ENCODE measurements at places on chromosomes 5 and 9.

- DNase-seq = no peak
Measured at GRCh38 chr5:14401639-14402038, 180.0 kb upstream of the OTULINL start.

DNA sequence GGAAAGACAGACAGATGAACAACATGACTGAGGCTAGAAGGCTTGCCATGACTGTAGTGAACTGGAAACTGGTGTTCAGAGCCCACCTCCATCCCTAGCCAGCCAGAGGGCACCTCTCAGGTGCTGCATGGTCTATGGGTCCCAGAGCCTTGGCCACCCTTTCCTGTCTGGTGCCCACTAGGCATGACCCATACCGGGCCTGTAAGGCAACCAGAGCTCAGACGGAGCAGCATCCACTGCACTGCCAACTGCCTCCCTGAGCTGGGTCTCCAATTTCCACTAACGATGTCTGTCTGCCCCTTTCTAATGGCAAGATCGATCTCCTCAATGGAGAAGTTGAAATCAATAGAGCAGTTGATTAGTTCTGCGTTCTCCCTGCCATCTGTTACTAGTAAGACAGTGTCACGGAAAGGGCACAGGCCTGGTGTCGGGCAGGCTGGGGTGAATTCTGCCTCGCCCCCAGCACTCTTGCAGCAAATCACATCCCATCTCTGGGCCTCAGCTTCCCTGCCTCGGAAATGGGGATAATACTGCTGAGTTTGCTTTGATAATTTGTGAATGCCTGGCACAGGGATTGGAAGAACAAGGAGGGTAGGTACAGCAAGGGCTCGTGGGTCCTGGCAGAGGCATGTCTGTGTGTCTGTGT is 172.3 kb upstream of the MVB12B start:
- no peak for DNase-seq

- no peak for DNase-seq
Measured at GRCh38 chr5:90868799-90869198, 310.2 kb downstream of the ADGRV1 start.

GRCh38 chr9:130905902-130906734 is 9.5 kb upstream of the QRFP start:
- DNase-seq = no peak

- no peak for DNase-seq
Measured at GRCh38 chr9:22045423-22045822, 36.3 kb upstream of the CDKN2B start.

GRCh38 chr5:80951366-80951765 is 8.8 kb upstream of the RASGRF2 start:
- no peak for DNase-seq

DNA sequence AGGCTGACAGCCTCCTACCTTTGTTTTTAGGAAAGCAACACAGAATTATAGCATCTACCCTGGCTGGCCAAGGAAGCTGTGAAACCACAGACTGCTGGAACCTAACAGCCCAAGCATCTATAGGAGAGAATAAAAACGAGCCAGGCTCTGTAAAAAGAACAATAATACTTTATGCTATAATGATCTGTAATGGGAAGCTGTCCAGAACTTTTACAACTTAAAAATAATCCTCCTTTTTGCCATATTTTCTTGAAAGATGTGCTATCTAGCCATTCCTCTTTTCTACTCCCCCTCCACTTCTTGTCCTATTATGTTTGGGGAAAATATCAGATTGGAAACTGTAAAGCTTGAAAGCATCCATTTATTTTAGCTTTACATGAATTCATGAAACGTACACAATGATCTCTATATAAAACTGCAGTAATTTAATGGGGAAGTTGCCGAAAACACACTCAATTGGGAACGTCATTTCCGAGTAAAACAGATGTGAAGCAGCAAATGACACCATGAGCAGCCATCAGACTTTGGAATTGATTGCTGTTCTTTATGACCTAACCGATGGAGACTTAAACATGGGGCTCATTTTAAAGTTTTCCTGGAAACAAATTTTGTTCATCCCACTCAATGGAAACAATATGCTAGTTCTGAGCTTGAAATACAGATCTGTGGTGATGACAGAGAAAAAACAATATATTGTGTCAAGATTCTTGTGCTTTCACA is 450.3 kb upstream of the CLINT1 start:
- no peak for DNase-seq

- no peak for DNase-seq
Measured at GRCh38 chr5:3355126-3355525, 240.5 kb upstream of the IRX1 start.

DNA sequence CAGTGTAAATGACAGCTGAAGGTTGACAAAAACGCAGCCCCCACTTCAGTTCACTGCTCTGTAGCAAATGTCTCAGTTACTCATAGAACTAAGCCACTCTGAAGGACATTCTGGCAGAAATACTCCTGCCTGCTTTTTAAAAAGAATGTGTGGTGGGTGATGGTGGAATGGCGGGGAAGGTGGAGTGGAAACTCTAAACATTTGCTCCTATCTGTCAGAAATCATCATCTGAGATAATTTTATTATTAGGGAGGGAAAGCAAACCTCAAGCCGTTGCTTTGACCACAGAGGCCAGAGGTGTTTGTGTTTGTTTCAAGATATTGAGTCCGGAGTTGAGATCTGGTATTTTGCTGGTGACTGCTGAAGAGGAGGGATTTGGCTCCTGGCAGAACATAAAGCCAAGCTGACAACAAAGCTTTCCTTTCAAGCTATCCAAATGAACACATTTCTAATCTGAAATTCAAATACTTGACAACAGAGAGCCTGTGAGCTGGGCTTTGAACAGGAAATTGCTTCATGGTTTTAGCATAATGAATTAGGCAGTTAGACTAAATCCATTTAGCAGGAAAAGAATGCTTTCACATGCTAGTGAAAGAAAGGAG is 362.7 kb downstream of the CSNK1G3 start:
- DNase-seq = no peak

DNA sequence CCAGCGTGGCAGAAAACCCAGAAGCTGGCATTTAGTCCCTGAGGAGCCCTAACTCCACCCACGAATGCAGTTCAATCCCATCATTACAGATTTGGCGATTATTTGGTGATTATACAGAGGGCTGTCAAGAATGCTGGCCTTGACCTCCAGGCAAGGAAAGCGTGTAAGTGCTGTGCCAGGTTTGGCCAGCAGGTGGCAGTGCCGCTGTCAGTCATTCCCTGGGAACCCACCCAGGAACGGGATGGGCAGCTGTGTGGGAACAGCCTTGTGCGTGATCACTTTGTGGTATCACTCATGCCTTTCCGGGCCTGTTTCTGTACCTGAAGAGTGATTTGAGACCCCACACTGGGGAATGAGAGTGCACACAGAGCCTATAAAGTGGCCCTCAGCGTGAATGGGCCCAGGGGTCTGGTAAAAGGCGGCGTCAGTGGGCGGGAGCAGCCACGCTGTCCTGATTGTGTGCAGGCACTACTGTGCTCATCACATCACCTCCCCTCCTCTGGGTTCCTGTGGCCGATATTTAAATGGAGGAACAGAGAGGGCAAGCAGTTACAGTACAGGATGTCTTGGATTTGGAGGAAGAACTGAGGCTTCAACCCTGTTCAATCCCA is 215.6 kb downstream of the ROR2 start:
- DNase-seq = peak; percentile 21
